Activated gamma-delta T cell treated with Interleukin-2 at 50 U/mL for 16 hours (primary cell): ENCODE measurements at places on chromosomes 6 and 20.

- no peak for DNase-seq
These were observed 18.7 kb downstream of the SRXN1 start for GRCh38 chr20:634148-634925.

- DNase-seq = no peak
These were observed 19.6 kb downstream of the SLC22A2 start for GRCh38 chr6:160238761-160239751.

- DNase-seq = no peak
These were observed 697.1 kb downstream of the DOK5 start for GRCh38 chr20:55172310-55173002.

DNA sequence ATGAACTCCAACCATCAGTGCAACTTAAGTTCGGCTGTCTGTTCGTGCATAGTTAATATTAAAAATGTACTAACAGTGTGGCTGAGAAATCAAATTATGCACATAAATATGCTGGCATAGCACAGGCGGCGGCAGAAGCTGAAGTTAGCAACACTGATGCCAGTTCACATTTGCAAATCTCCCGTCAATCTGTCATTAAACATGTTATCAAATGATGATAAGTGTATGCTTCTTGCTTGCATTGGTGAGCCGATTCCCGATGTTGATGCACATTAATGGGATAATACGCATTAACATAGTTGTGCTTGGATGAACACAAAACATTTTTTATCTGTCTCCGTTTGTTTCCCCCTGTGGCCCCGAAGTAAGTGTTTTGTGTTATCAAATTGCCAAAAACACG is 309.4 kb downstream of the ZNF217 start:
- no peak for DNase-seq

DNA sequence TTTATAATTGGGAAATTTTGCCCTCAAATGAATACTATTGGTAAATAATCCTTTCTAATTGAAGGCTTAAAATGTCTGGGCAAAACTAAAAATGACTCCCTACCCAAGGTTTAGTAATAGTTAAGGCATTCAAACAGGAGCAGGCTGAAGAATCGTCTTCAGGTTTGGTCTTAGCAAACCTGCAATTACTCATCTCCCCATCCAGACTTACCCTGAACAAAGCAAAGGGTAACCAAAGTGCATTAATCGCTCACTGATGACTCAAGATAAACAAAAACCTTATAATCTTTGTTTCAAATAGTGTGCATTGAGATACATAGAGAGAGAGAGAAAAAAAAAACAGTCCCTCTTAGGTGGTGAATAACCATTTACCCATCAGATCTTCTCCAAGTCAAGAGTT is 225.5 kb downstream of the BMP2 start:
- DNase-seq = no peak

GRCh38 chr20:5796331-5797040 is 46.3 kb downstream of the SHLD1 start:
- DNase-seq = no peak

GRCh38 chr20:46357030-46357514 is 48.8 kb upstream of the CDH22 start:
- no peak for DNase-seq
